ENCODE measurements at places on chromosomes 12 and 14.

DNA sequence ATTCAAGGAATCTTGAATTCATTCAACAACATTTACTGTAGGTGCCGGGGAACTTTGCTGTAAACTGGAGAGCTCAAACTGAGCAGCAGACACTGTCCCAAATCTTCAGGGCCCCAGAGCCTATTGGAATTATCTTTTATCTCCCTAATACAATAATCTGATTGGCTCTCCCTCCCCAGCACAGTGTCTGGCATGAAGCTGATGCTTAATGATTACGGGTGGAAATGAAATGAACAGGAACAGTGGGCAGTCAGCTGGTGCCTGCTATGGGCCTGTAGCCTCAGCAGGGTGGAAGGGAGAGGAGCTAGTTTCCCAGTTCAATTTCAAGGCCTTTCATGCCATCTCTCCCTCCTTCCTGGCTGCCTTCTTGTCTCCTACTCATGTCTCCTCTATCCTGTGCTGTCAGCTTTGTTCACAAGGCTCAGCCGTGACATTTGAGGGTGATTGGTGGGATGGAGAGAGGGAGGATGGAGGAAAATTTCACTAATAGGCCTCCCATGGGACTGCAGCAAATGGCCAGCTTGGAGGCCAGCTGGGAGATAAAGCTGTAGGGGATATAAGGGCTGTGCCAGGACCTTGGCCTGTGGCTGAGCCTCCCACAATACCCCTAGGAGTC is 4.3 kb upstream of the RAPGEF3 start:
- DNase-seq: no peak

DNA sequence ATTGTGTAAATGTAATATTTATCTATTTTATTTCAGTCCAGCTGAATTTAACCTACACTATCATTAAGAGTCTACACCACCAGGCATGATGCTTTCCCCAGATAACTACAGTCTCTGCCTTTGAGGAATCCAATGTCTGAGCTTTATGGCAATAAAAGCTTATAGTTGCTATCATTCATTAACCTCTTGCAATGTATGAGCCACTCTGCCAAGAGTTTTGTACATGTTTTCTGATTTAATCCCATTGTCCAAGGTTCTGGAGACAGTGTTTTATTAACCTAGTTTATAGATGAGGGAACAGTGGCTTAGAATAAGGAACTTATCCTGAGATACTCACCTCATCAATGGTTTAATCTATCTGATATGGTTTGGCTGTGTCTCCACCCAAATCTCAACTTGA is 17.1 kb upstream of the KITLG start:
- DNase-seq: no peak

- no peak for DNase-seq
Measured at GRCh38 chr14:45902241-45902640, 649.2 kb upstream of the MIS18BP1 start.

GRCh38 chr12:124510301-124510970 is 57.0 kb downstream of the NCOR2 start:
- peak; percentile 38 for DNase-seq

DNA sequence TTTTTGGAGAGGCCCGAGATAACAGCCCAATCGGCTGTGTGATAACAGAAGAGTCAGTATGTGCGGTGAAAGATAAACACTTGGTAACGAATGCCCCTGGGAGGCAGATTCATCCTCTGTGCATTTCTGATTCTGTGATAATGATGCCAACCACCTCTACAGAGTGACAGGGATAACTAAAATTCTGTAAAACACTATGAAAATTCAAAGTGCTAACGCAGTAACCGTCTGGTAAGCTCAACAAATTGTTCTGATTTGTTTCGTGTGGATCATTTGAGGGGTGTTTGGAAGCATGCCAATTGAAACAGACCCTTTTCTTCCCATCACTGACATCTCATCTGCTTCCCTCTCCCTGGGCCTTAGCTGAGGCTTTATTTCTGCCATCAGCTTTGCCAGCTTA is 76.3 kb downstream of the ESR2 start:
- no peak for DNase-seq

DNA sequence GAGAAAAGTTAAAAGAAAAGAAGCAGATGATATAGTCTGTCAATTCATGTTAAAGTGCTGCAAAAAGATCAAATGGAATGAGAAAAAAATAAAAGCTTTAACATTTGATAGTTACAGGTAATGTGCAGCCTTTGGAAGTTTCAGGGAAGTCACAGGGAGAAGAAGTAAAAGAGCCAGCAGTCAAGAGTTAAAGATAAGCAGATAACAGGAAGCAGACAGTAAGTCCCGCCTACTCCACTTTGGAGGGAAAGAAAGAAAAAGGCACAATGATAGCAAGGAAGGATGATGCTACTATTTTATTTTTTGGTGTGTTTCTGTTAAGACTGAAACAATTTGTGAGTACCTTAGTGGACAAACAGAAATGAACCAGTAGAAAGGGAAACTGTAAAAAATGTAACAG is 111.1 kb upstream of the KRR1 start:
- no peak for DNase-seq
